ENCODE measurements at places on chromosomes 11 and 22.

- no peak for DNase-seq
Measured at GRCh38 chr11:9895006-9895405, 231.1 kb downstream of the SWAP70 start.

- no peak for DNase-seq
Measured at GRCh38 chr11:35553831-35554230, 28.4 kb upstream of the PAMR1 start.

DNA sequence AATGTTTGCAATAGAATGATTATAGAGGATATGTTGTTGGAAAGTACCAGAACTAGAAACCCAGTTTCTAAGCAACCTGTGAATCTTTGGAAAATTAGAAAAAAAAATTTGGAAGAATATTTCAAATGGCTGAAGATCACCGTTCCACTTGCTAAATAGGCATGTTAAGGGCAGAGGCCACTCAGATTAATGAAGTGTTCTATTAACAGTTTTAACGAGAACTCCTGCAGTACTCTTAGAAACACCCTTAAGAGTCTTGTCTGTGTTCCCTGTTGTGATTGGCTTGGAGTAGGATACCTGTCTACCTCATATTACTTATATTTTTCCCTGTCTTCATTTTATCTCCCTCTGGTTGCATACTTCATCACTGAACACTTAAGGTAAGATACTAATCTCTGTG is 4.6 kb downstream of the C11orf54 start:
- no peak for DNase-seq

DNA sequence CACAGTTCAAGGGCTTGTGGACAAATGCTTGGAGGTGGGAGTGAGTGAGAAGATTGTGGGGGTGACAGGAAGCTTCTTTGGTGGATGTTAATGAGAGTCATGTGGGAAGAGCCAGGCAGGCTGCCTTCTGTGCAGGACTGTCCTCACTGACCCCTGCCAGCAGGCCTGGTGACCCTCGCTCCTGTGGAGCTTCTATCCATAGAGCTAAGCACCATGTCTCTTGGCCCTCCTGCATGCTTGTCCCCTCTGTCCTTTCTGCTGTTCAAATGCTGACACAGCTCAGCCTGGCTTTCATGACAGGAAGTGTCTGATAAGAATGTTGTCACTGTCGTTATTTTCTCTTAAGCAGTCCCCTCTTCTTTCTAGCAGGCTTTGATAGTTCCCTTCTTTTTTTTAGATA is 37.6 kb downstream of the NAT10 start:
- DNase-seq: no peak

GRCh38 chr22:17638182-17638431 is 450 bp upstream of the BCL2L13 start:
- DNase-seq: no peak

DNA sequence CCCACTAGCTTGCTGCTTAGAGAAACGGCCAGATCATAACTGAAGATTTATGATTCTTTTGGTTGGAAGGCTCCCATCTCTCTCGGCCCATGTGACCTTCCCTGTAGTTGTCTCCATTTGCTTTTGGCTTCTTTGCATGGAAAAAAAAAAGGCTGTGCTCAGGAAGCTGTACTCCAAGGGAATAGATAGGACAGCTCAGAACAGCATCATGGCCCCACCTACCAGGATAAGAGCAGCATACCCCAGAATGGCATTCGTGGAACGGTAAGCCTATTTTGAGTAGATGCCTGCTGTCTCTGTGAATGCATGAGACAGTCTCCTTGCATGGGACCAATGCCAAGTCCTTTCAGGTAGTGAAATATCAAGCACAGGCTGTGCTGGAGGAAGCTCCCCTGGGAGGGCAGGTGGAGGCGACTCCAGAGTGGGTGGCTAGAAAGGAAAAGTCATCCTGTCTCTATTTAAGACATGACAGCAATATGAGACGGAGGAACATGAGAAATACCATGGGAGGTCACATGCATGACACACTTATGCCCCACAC is 94.1 kb upstream of the AMOTL1 start:
- no peak for DNase-seq

DNA sequence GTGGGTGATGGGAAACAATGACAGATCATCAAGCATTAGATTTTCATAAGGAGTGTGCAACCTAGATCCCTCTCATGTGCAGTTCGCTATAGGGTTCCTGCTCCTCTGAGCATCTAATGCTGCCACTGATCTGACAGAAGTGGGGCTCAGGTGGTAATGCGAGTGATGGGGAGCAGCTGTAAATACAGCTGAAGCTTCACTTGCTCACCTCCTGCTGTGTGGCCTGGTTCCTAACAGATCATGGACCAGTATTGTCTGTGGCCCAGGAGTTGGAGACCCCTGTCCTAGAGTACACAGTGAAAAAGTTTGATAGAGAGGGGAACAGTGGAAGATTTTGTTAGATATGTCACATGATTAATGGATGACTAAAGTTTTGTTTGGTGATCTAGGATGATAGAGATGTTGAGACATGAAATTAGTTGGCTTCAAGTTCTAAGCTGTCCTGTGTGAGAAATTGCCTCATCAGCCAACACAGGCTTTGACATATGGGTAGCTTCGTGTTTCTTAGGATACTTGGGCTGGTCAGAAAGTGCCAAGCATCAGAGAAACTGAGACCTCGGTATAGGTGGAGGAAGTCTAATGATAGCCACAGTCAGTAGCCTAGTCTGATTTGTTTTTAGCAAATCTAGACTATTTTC is 47.4 kb downstream of the ARHGEF12 start:
- DNase-seq: no peak

DNA sequence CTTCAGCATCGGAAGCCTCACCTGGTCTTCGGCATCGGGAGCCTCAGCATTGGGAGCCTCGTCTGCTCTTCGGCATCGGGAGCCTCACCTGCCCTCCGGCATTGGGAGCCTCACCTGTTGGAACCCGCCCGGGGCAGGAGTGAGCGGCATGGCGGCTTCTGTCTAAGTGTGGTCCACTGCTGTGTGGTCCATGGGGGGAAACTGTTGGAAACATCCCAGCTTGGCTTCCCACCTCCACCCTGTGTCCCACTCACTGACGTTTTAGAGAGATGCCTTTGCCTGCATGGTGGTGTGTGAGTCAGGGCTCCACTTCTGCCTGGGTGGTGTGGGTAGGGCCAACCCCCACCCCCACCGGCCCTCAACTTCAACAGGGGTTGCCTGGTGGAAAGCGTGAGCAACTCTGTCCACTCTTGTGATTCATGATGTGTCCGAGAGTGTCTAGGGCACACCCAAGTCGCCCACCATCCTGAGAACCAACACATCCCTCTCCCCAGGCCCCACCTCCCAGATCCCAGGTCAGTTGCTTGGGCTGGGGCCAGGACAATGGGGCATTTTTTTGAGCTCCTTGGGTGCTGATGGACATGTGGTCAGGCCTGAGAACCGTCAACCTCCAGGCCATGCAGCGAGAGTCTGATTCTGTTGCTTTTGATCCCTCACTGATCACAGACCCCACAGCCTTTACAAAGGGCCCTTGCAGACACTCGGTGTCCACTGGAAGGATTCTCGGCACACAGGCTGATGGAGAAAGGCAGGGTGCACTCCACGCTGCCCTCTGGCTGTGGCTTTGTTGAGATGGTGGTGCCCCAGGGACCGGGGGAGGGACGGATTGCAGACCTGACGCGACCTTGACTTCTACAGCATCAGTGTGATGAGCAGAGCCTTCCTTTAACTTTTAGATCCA is 406.7 kb downstream of the TBC1D22A start:
- DNase-seq: peak; percentile 51

- no peak for DNase-seq
Measured at GRCh38 chr11:1942558-1943260, 4.4 kb upstream of the MRPL23 start.
